ENCODE measurements at places on chromosomes 6 and 20. TPM values are rescaled to one million over a fixed set of nuclear protein-coding genes. Genes with fewer than 3 reads are reported as not detected.

USP49 gene
- polyA plus RNA-seq, result 0.52 TPM

GRCh38 chr6:75824160-75824559 is 75.1 kb downstream of the MYO6 start:
- DNase-seq, result no peak

DNA sequence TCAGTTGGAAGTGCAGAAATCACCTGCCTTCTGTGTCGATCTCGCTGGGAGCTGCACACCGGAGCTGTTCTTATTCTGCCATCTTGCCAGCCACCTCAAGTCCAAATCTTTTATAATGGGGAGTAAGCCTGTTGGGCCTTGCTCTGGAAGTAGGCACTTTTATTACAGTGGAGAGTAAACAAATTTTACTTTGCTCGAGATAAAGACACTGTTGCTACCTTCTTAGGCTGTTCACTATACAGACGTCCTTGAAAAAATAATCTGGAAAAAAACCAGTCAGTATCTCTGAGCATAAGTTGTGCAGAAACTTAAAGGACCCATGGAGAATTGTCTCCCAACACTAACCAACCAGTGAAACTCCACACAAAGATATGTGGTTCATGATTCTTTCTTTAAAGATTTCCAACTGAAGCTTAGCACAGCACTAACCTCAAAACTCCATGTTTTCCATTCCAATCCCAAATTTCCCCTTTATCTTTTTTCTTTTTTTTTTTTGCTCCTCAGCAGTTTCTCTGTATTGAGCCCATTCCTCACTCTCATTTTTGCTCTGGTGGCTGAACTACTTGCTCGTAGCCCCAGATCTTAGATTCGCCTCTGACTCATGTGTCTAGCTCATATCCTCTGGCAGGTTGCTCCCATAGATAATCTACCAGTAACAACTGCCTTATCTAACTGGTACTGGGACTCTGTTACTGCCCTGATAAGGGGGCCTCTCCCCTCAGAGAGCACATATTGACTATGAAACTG is 34.3 kb upstream of the COL9A1 start:
- no peak for DNase-seq

DNA sequence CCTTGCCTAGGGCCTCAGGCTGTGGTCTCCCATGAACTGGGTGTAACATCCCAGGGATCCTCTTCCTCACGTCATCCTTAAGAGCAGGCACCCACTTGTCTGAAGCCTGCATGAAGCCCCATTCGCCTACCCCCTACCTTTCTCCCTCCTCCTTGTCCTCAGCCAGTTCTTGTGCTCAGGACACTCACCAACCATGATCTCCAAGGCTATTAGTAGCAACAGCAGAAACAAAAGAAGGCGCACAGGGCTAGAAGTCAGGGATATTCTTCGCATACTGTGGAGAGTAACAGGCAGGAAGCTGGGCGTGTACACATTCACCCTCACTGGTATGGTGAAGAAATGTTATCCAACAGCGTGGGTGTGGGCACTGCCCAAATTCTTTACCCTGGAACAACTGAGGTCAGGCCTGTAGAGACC is 7.3 kb downstream of the RAET1E start:
- no peak for DNase-seq

DZANK1 gene
- polyA plus RNA-seq, result 0.49 TPM

GRCh38 chr20:63963784-63964301 is 5.9 kb downstream of the ZNF512B start:
- DNase-seq, result no peak

DNA sequence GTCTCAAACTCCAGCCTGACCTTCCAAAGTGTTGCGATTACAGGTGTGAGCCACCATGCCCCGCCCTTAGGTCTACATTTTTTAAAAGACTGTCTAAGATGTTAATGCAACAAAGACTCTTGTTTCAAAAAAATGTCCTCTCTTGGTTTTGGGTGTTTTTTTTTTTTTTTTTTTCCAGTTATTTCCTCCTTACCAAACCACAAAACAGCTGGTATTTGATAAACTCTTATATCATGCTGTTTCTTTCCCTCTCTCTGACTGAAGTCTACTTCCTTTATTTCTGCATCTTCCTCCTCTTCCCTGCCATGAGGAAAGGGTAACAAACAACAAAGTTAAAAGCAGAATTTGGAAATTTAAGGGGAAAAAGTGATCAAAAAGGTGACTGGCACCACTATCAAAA is 21.2 kb downstream of the STK38 start:
- no peak for DNase-seq

- no peak for DNase-seq
Observed at GRCh38 chr6:21663966-21664313, 70.4 kb downstream of the SOX4 start.

DNA sequence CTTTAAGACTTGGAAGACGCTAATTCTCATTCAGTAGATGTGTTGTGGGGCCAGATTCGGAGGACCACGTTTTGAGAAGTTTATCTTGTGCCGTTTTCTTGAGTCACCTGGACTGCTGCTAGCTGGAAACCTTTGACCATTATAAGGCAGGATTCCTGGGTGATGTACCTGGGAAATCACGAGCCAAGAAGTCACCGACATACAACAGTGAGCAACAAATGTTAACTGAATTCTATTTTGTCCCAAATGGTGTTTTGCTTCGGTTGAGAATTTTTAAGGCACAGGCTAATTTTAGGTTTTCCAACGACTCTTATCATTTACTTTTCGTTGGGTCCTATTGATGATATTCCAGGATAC is 93.4 kb upstream of the BTN3A2 start:
- no peak for DNase-seq
